ELF-1 (cell line): ENCODE measurements at places on chromosomes 6 and 20.

DNA sequence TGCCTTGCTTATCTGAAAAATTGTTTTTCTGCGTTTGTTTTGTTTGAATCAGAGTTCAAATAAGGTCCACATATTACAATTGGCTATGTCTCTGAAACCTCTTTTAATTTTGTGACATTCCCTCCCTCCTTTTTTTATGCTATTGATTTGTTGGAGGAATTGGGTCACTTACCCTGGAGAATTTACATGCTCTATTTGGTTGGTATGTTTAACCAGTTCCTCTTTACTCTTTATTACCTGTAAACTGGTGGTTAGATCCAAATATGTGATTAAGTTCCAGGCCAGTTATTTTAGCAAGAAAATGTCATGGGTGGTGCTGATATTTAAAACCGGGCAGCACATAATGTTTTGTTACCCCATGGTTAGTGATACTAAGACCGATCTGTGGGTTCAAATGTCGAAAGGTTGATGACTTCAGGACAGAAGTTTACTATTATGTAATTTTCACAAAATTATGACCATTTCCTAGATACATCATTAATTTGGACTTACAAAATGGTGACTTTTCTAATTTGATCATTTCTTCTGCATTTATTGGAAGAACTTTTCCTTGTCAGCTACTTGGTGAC lies 77.3 kb downstream of the KIZ start:
- no peak for DNase-seq

DNA sequence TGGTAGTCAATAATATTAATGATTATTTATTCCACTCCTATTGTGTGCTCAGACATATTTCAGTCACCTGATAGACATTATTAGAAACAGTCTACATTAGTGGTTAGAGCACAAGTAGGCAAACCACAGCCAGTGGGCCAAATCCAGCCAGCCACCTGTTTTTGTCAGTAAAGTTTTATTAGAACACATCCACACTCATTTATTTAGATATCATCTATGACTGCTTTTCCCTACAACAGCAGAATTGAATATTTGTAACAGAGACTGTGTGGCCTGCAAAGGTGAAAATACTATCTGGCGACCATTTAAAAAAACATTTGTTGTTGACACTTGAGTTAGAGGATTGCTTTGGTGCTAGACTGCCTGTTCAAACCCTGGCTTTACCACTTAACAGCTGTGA lies 220.0 kb upstream of the ZFP64 start:
- no peak for DNase-seq

- DNase-seq, result no peak
These were observed 11.0 kb downstream of the TSPYL1 start for GRCh38 chr6:116268589-116269293.

- no peak for DNase-seq
These were observed 89.3 kb downstream of the TSHZ2 start for GRCh38 chr20:53061192-53062108.

GRCh38 chr20:50728486-50728980 lies 2.8 kb upstream of the PARD6B start:
- DNase-seq, result no peak

GRCh38 chr6:36691011-36691410 lies 6.6 kb upstream of the RAB44 start:
- no peak for DNase-seq

GRCh38 chr6:30769088-30769852 lies 24.9 kb upstream of the IER3 start:
- DNase-seq, result peak; percentile 81

- DNase-seq, result no peak
These were observed 43.5 kb downstream of the ZFAND3 start for GRCh38 chr6:37862992-37863391.

- no peak for DNase-seq
These were observed 508.0 kb upstream of the MMS22L start for GRCh38 chr6:97790926-97791590.

DNA sequence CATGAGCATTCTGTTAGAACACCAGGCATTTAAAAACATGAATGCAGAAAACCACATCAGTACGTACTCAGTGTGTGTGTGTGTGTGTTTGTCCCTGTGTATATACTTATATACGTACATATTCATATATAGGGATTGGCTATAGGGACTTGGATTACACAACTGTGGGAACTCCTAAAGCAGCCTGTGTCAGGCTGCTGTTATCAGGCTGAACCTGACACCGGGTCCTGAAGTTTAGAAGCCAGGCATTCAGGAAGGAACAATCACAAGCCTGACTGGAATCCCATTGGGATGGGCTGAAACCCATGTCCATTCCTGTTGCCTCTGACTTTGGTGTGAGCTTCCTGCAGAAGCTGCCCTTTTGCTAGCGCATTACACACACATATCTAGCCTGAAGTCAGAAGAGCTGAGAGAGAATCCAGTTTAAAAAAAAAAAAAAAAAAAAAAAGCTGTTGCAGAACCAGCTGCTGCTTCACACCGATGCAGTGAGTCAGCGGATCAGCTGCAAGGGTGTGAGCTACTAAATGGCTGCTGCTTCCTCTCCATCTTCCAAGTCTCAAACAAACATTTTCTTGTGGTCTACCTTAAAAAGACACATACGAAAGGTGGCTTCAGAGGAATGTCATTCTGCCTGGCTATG lies 348.1 kb downstream of the THBS2 start:
- DNase-seq, result no peak

GRCh38 chr20:39785252-39785917 lies 823.2 kb downstream of the DHX35 start:
- DNase-seq, result no peak

DNA sequence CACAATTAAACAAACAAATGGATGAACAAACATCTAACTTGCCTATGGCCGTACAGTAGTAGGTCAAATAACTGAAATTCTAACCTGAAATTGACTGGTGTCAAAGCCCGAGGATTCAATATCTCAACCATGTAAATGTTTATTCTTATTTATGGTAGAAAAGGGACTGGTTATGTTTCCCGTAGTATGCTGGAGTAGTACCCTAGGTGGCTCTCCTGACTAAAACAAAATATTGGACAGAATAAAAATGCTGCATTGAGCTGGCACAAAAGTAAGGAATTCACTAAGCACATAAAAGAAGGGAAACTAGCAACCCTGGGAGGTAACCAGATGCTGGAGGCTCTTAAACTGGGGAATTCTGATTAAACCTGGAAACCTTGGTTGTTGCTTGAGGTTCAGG lies 117.1 kb upstream of the PREP start:
- no peak for DNase-seq

- no peak for DNase-seq
These were observed 77.4 kb upstream of the MTHFD1L start for GRCh38 chr6:150788089-150788488.

GRCh38 chr20:37274851-37275524 lies 13.4 kb upstream of the GHRH start:
- no peak for DNase-seq

DNA sequence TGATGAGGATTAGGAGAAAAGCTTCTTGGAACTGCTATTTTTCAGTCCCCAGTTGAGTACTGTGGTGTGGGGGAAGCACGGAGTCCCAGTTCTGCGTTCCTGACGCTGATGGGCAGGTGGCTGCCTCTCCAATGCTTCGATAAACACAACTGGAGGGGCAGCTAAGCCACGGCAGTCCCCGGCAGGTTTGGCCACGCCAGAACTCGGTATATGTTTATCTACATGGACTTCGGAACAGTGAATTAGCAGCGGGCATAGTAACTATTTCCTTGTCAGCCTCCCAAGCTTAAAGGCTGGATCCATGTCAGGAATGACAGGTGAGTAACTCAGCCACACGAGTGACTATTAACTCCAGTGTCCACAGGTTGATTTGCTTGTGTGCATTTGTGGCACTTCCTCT lies 354.4 kb downstream of the ZFAND3 start:
- no peak for DNase-seq

- DNase-seq, result no peak
These were observed 66.3 kb downstream of the MAP7 start for GRCh38 chr6:136483906-136484305.

DNA sequence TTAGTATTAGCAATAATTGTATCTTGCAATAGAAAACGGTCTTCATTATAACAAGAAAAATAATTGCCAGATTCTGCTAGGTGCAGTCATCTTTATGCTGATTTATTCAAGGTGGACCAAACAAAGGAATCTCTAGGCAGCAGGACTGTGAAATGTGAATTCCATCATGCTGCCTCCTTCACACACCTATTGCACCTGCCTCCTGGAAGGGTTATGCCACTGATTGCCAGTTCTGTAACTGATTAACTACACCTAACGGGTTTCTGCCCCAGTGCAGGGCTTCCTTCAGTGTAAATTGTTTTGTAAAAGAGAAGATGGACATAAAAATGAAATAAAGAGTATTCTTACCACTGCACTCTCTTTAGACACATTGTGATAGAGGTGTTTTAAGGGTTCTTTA lies 96.1 kb downstream of the FOXO3 start:
- no peak for DNase-seq

GRCh38 chr20:45470262-45470931 lies 844 bp downstream of the WFDC2 start:
- DNase-seq, result peak; percentile 41

DNA sequence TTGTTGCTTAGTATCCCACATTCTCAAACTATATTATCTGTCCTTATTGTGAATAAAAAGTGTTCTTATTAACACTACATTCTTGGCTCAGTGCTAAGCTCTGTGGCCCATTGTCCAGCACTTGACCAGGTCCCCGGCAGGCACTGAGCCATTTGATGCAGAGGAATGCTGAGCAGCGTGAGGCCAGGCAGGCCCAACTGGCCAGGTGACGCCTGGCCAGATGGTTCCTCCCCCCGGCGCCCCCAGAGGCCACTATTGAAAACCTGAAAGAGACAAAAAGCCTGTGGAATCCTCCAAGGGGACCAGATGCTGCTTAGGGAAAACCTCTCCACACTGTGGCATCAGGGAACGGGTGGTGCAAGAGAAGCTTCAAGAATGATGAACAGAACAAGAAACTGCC lies 597.5 kb upstream of the JAG1 start:
- peak; percentile 87 for DNase-seq

GRCh38 chr6:5749016-5749650 lies 257.6 kb downstream of the NRN1 start:
- DNase-seq, result no peak

DNA sequence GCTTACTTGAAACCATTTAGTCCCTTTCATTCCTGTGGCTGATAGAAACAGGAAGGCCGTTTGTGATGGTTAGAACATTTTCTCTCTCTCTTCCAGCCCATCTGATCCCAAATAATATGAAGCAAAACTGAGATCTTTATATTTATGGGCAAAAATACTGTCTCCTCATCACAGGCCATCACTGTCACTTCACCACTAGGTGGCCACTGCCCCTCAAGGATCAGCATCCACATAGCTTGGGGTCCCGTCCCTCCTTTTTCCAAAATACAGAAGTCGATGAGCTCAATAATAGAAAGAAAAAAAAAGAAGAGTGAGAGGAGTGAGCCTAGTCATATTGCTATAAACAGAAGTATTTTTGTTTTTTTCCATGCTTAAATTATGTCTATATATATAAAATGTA lies 46.4 kb upstream of the LAMP5 start:
- peak; percentile 5 for DNase-seq

- DNase-seq, result no peak
These were observed 27.1 kb upstream of the FAM217A start for GRCh38 chr6:4105980-4106536.

DNA sequence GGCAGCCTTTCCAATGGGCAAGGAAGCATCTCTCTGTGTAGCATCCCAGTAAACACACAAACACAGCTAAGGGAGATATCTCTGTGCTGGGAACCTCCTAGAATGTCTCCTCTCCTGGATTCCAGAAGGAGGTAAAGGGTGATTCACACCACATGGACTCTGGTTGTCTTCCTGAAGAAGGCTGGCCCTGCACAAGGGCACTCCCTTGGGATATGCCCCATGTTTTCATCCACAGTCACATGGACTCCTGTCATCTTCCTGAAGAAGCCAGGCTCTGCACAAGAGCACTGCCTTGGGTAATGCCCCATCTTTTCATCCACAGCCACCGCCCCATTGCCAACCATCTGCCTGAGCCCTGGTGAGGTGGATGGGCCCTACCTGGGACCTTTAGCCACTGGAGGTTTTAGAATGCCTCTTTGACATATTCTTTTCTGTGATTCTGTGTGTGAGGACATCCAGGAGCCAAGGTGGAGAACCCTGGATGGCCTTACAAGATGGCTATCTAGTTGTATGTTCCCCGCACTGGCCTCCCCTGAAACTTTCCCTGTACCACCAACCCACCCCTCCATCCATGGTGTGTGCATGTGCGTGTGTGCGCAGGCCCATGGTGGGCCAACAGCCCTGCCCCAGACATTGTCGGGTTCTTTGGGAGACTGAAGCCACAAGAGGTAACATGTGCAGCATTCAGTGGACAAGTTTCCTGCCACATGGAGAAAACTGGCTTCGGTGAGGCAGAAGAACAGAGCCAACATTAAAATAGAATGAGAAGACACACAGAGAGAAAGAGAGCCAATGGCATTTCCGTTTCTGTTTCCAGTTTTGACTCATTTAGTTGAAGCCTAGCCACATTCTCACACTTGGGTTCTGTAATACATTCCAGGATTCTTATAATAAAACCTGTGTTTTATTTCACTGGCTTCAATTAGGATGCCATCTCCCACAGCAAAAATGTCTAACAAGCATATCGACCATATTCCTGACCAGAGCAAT lies 110.2 kb upstream of the CST7 start:
- no peak for DNase-seq

- peak; percentile 92 for DNase-seq
These were observed 59.7 kb upstream of the SNX9 start for GRCh38 chr6:157763129-157763903.

DNA sequence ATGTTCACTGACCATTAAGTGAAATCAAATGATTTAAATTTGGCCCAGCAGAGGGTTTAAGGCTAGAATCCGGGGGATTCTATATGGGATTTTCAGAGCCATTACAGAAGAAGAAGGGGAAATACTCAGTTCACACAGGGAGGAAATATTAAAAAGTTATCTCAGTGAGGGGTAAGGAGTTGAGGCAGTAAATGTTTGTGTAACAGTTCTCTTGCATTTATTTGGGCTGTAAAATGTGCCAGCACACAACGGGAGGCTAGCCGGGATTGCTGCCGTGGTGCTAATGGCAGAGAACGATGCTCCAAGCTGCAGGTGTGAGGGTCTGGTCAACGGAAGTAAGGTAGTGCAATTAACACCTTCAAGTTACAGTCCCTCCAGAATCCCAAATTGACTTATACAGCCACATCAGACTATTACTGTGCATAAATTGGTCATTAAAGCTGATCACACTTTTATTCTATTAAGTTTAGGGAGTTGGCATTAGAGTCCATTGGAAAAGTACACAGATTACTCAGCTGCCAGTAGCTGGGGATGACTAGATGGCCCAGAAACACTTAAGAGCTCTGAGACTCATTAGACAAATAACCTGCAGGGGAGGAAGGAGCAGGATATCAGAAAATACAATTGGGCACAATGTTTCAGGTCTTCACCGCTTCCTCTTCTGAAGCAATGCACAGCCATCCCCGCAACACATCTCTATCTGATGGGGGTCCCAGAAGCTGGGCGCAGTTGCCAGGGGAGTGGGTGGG lies 31.3 kb downstream of the PPP1R3G start:
- no peak for DNase-seq

DNA sequence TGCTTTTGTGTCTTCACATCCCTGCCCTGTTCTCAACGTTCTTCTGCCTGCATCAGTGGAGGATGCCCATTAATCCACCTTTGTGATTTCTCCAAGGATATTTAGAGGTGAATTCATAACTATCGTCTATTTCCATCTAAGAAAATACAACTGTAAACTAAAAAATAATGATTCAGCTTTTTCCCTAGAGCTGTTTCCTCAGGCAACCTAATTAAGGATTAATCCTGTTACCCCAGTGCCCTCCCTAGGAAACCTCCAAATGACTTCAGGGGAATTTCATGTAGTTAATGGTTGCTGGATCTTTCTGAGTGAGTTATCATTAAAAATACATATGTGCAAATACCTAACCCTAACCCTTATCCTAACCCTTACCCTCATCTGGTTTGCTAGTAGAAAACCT lies 14.6 kb upstream of the AFDN start:
- DNase-seq, result no peak
